Right atrium auricular region (tissue), 2 donors: ENCODE measurements at places on chromosomes 13 and 19. TPM values are rescaled to one million over a fixed set of nuclear protein-coding genes. Genes with fewer than 3 reads are reported as not detected.

The DZIP1 gene
- total RNA-seq: 4.9 TPM

The FAM83E gene
- total RNA-seq: not detected

The ZNF429 gene
- 9.8 TPM for total RNA-seq

The COMP gene
- total RNA-seq: 7.8 TPM

The APC2 gene
- 0.35 TPM for total RNA-seq

The SULT2A1 gene
- total RNA-seq: not detected

The NBEA gene
- total RNA-seq: 24.7 TPM

The IRGC gene
- not detected for total RNA-seq

DNA sequence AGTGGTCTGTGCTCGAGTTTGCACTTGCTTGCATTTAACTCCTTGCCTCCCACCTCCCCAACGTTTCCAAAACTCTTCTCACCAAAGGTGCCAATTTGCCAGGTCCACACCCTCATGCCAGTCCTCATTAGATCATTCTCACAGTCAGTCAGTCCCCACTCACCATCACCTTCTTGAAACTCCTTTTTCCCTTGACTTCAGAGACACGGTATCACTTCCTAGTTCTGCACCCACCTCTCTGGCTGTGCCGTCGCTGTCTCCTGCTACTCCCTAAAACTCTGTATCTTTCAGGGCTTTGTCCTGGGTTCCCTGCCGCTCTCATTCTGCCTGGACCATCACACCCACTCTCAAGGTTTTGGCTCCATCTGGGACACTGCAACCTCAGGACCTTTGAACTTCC lies 19.6 kb downstream of the OLFM2 start:
- no peak for DNase-seq

- no peak for DNase-seq
Observed at GRCh38 chr13:91308299-91308698, 39.2 kb upstream of the MIR17HG start.

- DNase-seq: no peak
Observed at GRCh38 chr13:49938921-49939320, 2.8 kb upstream of the SPRYD7 start.

GRCh38 chr19:55228403-55229031 lies at the start of gene TMEM86B:
Gene TMEM86B, minus strand, starts transcription at chr19:55228763. Its CDS starts 22 bp downstream, at chr19:55228741.
- no peak for DNase-seq

- DNase-seq: no peak
Observed at GRCh38 chr13:112569821-112570220, 18.1 kb downstream of the TUBGCP3 start.

- DNase-seq: peak; percentile 84
Observed at GRCh38 chr19:2282062-2282861, at the start of gene PEAK3. Gene PEAK3, minus strand, starts transcription at chr19:2282175. Its CDS starts 1,244 bp downstream, at chr19:2280931.

GRCh38 chr19:48492925-48493717 lies 18.5 kb downstream of the LMTK3 start:
- DNase-seq: peak; percentile 96

- DNase-seq: no peak
Observed at GRCh38 chr13:92362717-92363116, 863.9 kb upstream of the GPC6 start.

DNA sequence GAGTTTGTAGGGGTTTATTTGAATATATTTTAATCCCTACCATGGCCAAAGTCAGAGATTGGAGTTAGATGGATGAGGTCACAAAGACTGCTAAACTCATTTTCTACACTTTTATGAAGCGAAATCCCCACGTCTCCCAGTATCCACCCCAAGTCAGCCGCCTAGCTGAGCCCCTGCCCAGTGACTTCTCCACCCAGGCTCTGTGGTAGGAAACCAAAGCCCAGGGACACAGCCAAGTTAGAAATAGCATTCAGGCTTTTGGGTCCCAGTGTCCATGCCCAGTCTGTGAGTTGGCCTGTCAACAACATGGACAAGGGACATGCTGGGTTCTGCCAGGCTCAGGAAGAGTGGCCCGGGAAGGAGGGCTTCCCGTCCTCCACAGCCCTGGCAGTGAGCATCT lies 474.0 kb downstream of the FOXO1 start:
- no peak for DNase-seq

GRCh38 chr13:111213964-111214726 lies 99.0 kb downstream of the ARHGEF7 start:
- no peak for DNase-seq

- DNase-seq: no peak
Observed at GRCh38 chr19:7864690-7865074, 9.5 kb downstream of the PRR36 start.

GRCh38 chr19:1269478-1270212 lies 513 bp downstream of the CIRBP start:
- peak; percentile 90 for DNase-seq

DNA sequence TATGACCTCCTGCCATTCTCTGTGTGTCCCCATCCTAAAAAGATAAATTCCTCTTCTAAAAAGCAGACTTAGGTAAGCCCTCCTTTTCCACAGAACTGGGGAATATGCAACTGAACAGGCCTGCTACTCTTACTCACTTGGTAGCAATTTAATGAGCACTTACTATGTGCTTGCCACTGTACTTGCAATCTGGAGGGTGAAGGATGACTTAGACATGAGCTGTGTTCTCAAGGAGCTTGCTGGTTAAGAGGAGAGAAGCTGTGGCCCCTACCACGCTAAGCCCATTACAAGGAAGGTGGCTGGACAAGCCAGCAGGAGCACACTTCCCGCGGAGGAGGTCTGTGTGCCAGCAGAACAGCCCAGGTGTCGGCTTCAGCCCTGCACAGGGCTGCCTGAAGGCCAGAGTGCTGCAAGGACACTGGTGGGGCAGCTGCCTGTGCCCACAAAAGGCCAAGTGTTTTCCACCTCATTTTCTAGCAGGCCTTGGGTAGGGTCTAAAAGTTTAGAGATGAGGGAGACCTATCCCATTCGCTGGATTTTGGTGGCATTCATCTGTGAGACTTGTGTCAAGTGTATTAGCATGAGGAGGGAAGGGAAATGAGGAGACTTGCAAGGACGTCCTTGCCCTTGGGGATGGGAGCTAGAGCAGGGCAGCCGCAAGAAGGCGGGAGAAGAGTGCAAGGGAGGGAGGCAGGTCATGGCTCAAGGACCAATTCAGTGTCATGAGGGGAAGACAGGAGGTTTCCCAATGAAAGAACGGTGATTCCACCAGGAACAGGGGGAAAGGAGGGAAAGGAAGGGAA lies 52.0 kb downstream of the COL4A1 start:
- peak; percentile 55 for DNase-seq

DNA sequence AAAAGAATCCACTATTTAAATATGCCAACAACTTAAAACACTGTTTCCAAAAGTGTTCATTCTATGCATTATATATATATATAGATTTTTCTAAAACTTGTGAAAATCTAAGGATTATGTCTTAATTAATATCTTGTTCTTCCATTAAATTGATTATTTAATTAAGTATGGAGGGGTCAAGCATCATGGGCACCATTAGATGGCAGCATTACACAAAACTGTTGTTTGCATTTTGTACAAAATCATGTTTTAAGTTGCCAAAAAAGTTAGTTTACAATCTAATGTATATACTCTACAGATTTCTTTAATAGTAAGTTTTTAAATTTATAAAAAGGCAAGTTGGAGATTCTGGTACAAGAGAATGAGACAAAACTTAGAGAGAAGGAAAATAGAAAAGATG lies 213.2 kb upstream of the EDNRB start:
- DNase-seq: no peak

GRCh38 chr13:42946927-42947326 lies 45.1 kb downstream of the EPSTI1 start:
- no peak for DNase-seq

DNA sequence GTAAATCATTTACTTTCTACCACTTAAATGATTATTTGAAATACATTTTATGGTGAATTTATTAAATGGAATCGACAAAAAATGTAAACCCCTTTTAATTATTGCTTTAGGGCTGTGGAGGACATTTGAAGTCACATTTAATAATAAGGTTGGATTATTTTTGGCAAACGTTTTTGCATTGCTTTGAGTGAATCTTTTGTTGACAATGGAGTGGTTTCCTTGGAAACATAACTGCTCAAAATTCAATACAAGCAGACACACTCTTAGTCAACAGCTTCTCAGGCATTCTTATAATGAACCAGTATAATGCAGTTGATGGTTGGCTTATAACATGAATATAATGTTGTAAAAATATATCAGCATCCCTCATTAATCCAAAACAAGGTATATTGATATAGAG lies 104.7 kb downstream of the DCLK1 start:
- no peak for DNase-seq

- DNase-seq: no peak
Observed at GRCh38 chr19:51607077-51607476, 23.1 kb downstream of the SIGLEC5 start.

DNA sequence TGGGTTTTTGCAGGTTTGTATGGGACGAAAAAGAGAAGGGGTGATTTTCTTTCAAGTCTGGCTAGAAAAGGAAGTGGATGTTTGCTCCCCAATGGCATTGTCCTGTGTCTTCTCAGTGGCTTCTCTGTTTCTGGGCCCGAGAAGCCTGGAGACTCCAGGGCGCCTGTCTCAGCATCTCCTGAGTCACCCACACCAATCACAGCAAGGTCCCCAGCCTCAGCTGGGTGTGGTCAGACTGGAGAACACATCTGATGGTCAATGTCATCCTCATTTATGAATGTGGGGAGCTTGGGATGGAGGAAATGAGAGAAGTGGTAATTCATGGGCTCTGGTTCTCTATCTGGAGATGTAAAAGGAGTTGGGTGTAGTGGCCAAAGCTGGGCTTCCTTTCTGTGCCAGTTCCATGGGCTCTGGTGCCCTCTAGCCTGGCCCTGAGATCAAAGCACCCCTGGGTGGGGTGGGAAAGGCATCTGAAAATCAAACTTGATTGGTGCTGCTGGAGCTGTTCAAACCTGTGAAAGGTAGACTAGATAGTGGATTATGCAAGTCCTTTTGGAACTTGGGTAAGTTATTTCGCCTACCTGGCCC lies 13.4 kb downstream of the RASL11A start:
- DNase-seq: no peak

GRCh38 chr13:48401480-48401879 lies 11.4 kb downstream of the LPAR6 start:
- no peak for DNase-seq

DNA sequence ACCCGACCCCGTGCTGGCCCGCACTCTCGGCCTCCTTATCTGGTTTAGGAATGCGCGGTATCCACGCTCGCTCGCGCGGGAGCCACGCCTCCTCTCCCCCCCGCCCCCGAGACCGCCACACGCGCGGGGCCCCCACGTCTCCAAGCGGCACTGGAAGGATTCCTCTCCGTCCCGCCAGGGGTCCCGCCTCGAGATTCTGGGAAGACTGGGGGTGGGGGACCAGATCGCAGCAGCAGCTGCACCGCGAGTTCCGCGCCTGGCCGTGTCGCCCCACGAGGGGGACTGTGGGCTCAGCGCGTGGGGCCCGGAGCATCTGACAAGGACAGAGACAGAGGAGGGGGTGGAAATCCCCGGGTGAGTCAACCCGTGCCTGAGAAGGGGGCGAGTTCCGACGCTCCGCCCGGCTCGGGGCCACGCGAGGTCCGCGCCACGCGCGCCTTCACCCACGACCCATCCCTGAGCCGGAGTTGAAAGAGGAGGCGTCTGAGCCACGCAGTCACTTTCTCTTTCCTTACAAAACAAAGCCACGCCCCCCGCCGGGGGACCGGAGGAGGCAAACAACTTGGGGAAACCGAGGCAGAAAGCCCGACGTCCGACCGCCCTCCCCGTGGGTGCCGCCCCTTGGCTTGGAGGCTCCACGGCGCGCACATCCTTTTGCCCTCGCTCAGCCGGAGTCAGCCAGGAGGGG lies 814 bp downstream of the S1PR2 start:
- DNase-seq: no peak

GRCh38 chr13:32811297-32811800 lies 204.9 kb upstream of the KL start:
- no peak for DNase-seq

DNA sequence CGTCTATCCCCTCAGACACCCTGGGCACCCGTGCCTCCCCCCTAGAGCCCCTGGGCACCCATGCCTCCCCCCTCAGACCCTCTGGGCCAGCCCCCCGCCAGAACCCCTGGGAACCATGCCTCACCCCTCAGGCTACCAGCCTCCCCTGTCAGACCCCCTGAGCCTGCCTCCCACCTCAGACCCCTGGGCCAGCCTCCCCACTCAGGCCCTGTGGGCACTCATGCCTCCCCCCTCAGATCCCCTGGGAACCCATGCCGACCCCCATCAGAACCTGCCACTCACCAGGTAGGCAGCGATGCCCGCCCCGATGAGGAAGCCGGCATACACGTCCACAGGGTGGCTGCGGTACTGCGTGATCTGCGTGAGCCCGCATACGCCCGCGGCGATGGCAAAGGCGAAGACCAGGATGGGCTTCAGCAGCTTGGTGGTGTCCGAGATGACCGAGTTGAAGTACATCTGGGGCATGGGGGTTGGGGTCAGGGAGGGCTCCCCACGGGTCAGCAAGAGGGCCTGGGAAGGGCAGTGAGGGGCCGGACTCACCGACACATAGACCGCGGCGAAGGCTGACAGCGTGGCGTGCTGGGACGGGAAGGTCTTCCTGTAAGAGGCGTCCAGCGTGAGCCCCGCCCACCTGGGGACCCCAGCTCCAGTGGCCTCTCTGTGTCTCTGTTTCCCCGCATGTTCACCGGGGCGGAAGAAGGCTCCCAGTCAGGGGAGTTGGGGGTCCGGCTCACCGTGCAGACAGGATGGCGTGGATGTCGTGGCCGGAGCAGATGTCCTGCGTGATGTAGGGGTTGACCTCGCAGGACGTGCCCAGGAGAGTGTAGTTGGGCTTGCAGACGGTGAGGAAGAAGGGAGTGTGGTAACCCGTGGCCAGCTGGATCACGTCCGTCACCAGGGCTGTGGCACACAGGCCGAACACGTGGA lies 7.3 kb downstream of the PLPPR3 start:
- no peak for DNase-seq

- DNase-seq: no peak
Observed at GRCh38 chr13:50676602-50677001, 166.9 kb downstream of the DLEU7 start.

DNA sequence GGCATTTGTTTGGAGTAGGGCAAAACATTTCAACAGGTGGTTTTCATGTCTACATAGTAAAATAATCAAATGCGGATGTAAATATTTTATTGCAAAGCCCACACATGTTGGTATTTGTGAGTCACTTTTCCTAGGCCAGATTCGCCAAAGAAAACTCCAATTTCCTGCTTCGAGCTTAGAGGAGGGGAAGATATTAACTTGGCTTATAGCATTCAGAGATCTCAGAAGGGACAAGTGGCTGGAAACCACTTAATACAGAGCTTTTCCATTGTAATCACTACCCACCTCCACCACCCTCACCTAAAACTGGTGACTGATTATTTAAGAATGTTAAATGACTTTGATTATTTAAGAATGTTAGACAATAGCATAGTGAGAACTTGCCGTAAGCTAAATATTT lies 530.6 kb upstream of the SPRY2 start:
- DNase-seq: no peak

DNA sequence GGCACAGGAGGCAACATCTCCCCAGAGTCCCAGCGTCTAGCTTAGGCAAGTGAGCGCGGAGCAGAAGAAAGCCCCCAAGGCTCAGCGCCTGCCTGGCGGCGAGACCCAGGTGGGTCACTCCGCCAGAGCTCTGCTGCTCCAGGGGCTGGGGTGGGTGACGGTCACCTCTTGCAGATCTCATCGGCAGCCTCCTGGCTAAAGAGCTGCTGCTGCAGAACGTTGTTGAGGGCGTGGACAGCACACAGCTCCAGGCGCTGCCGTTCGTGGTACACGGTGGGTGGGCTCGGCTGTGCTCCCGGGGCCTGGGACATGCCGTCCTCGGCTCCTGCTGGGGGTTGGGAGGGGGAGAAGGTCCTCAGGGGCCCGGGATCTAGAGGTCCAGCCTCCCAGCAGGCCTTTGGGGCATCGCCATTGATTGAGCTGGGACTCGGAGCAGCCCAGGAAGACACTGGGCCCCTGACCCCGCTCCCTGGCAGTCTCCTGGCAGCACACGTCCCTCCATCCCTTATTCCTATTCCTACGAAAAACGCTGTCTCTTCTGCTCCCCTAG lies 795 bp downstream of the JOSD2 start:
- DNase-seq: no peak

GRCh38 chr13:46377554-46377953 lies 9.5 kb downstream of the RUBCNL start:
- DNase-seq: no peak
